ENCODE measurements at places on chromosomes 13 and 19.
A peak's percentile ranks its signal among the peaks of the same experiment; 100 is the strongest.

GRCh38 chr19:51114087-51114729 is 6.0 kb upstream of the CTU1 start:
- no peak for DNase-seq

DNA sequence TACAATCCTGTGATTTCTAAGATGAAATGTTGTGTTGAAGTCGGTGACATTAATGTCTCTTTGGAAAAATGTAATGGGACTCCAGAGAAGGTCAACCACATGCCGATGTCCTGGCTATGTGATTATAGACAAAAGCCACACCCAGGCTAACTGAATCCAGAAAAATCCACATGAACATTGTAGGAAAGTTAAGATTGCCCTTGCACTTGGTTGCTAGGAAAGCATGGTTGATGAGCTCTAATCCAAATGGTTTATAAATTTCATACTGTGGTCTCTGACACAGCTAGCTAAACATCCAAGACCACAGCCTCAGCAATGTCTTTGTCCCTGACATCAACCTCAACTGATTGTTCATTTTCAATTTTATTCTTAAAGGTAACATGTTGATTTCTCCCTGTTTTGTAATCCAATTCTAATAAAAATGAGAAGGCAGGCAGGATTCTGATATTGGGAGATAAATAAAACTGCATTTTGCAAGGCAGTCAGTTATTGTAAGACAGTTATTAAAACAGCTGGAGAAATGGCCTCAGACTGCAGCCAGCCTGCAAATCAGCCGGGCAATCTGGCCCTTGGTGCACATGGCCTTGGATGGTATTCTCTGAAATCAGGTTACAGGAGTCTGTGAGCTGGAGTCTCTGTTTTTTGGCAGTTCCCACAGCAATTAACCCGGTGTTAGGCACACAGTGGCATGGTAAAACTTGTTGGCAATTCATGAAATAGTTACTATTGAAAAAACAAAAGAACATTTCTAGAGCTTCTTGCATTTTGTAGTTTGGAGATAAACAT is 93.9 kb downstream of the STARD13 start:
- DNase-seq = no peak

DNA sequence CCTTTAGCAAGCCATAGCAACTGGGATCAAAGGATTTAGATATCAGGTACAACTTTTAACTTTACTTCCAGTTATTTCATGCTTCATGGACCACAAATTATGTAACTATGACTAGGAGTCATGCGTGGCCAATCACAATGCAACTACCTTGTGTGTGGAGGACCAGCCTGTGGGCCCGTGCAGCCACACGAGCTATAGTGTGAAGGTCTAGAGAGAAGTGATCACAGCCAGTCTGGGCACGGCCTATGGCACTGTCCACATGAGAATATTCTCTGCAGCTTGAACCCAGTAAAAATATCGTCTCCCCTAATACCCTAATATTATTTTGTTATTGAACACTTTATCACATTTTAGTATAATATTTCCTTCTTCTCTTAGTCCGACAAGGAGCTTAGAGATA is 464.9 kb upstream of the MIR17HG start:
- DNase-seq = no peak

DNA sequence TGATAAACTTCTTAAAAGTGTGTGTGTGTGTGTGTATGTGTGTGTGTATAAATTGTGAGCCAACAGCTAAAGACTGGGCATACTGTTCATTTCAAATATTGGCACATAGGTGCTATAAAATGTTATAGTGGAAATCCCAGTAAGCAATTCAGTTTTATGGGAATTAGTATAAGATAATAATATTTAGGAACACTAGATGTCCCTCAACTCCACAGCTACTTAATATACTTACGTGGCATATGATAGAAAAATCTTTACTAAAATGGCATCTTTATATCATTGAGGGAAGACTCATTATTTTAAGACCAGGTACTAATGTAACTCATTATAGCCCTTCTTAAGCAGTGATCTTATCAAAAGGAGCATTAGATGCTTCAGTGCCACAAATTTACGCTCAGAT is 266.2 kb downstream of the MAB21L1 start:
- peak; percentile 25 for DNase-seq

- DNase-seq = no peak
These were observed 49.4 kb downstream of the GAS6 start for GRCh38 chr13:113814435-113814821.

GRCh38 chr13:113663934-113664333 is 3.1 kb upstream of the GRK1 start:
- no peak for DNase-seq

- peak; percentile 45 for DNase-seq
These were observed 236.0 kb downstream of the PCDH9 start for GRCh38 chr13:66994097-66994496.

DNA sequence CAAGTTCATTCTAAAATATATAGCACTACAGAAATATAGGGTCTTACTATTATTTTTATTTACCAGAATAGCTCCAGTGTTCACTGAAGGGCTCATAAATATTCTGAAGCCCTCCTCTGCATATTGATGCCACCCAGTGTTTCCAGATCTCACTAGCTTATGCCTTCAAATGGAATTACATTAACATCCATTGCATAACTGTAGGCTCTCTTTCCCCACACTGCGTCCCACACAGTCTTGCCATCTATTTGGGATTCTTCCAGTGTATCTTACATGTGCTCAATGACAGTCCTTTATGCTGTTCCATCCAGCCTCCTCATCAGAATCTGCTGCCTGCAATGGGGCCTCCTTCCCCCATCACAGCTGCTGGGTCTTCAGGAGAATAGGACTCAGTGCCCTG is 137.2 kb downstream of the CYSLTR2 start:
- no peak for DNase-seq
